ENCODE measurements at places on chromosomes 11 and 22. TPM values are rescaled to one million over a fixed set of nuclear protein-coding genes. Genes with fewer than 3 reads are reported as not detected.

- no peak for DNase-seq
Measured at GRCh38 chr11:133251841-133252240, 280.5 kb downstream of the OPCML start.

GRCh38 chr11:133980665-133981064 lies 23.9 kb upstream of the IGSF9B start:
- DNase-seq = no peak

DNA sequence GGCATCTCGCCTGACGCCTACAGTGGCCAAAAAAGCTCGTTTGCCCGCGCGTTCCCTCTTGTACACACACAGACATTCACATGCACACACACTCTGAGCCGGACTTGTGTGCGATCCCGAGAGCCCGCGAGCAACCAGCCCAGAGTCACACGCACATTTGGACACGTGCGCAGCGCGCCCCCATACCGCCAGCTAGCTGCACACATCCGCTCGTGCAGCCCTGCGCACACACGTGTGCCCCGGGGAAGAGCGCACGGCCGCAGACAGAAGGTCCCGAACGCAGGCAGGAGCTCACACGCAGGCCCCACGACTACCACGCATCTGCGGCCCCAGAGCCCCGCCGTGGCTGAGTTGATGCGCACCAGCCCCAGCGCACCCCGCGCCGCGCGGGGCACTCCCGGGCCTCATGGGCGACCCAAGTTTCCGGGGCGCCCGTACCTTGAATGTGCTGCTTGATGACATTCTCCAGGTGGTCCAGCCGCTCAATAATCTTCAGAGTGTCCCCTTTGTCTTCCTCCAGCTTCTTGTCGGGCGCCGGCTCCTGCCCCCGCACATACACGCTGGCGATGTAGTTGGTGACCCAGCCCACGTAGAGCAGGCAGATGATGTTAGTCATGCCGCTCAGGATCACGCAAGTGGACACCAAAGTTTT lies 758 bp downstream of the GALNT18 start:
- peak; percentile 59 for DNase-seq

- no peak for DNase-seq
Measured at GRCh38 chr11:5940748-5941147, 1.3 kb upstream of the OR56A3 start.

- DNase-seq = no peak
Measured at GRCh38 chr11:97865424-97866012, 1155.2 kb upstream of the CNTN5 start.

GRCh38 chr11:67055812-67056211 lies 835 bp upstream of the RHOD start:
- no peak for DNase-seq

DNA sequence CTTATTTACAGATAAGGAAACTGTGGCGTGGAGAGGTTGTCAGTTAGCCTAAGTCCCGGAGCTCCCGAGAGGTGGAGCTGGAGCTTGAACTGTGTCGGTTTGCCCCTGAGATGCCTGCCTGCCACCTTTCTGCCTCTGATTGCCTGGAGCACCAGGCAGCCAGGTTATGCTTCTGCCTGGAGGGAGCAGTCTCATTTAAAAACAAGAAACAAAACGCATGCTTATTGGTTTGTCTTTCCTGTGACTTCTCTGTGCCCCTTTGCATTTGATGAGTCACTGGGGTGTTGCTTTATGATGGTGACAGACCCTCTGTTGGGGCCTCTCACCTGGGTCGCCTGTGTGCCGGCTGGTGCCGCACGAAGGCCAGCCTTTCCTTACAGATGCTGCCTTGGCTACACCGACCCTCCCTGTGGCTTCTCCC lies 12.2 kb downstream of the AP2A2 start:
- DNase-seq = no peak

DNA sequence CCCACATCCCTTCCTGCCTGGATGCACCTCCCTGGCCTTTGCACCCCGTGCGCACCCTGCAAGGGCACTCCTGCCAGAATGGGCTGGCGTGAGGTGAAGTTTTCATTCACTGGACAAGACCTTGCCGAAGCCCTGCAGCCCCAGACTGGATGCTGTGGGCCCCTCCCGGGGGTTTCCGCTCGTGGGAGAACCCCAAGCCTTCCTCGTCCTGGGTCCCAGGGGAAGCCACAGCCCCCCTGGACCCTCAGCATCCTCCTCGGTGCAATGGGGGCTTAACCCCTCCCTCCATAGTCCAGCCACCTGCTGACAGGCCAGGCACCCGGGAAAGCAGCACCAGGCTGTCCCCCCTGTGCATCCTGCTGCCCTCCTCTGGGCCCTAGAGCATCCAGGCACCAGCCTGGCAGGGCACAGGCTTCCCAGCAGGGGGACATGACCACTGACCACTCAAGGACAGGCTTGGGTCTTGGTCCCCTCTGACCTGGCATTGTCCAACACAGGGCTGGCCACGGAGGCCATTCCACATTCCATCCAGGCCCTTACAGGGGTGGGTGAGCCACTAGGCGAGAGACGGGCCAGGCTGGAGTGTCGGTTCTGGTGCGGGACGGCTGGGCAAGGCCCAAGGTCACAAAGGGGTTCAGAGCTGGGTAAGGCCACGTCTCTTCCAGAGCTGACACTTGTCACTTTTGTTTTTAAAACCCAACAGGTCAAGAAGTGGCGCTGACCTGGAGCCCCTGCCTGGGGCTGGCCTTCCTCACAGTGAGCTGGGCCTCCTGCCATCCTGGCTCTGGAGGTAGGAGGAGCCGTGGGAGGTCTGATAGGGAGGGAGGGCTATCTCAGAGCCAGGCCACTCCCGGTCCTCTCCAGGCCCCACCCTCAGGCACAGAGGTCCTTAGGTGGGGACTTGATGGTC lies 41.5 kb upstream of the PPARA start:
- DNase-seq = peak; percentile 57

DNA sequence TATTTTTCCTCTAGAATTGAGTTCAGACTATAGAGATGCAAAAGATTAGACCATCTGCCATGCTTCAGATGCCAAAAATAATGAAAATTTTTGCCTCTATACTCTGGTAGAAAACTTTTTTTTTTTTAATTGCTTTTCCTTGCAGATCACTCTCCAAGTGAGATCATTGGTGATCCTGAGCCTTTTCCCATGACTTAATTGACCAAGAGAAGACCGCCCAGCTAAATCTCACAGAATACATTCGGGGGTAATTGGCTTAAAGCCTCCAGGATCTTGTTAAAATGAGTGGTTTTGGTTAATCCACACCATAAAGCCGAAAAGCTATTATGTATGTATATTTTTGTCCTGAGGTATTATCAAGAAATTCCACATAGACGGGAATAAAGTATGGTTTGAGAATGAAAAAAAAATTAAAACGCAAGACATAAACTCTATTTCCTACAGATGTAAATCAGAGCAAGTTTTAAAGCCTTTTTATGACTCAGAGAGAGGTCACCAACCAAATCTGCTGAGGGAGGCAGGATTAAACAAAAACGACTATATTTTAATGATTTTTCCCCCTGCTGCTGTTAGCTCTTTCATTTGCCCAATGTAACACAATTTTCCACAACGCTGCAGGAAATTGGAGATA lies 64.0 kb downstream of the PARVA start:
- DNase-seq = peak; percentile 10

DNA sequence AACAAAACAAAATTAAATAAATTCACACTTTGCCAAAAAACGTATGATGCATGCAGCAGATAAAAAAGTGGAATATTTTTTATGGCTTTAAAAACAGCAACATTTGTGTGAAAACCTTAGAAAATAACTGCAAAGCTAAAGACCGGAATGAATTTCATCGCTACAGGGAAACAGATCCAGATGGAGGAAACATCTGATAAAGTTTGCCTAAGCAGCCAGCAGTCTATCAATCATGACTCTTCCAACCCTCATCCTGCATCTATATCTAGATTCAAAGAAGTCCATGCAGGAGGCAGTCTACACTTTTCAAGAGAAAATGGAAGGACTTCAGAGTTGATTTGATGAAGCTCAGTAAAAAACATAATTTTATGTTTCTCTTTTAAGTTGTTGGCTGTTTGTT lies 126.8 kb downstream of the SWAP70 start:
- no peak for DNase-seq

DNA sequence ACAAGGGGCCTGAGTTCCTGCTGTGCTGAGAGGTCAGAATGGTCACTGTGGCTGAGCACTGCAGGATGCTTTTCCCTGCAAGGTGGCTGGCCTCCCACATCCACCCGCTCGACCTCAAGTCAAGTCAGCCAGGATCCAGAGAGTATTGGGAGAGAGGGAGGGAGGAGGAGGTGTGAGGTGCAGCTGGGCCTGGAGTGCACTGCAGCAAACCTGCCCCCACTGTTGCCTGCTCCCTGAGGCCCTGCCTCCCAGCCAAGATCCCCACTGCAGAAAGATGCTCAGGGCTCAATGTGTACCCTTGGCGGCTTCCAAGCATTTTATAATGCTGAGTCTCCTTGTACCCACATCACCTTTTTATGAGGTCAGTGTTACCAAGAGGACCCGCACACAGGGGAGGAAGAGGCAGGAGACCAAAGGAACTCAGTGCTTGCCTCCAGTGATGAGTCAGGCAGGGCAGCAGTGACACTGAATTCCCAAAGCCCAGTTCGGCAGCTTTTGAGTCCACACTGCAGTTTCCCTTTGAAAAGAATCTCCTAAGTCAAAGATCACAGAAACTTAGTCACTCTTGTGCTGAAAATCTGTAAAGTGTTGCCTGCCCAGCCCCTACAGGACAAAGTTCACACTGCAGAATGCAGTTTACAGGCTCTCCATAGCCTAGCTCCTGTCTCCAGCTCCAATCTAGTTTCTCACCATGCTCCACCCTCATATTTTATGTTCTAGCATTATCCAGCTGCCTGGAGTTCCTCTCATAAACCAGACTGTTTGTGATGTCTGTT lies 3.1 kb downstream of the ENDOD1 start:
- DNase-seq = peak; percentile 49

- no peak for DNase-seq
Measured at GRCh38 chr11:65556470-65557279, 1.5 kb downstream of the LTBP3 start.

DNA sequence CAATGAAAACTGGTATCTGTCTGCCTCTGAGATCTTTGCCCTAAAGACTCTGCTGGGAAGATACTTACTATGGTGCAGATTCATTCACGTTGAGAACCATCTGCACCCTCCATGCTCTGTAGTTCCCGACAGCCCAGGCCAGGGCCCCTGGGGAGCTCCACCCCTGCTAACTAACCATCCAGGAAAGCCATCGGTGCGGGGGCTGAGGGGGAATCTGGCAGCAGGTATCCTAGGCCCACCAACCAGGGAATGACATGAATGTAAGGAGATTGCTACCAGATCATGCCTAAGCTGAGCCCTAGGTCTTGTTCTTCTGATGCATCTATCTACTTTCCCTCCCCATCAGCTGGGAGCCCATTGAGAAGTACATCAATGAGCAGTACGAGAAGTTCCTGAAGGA lies 11.3 kb upstream of the WBP2NL start:
- no peak for DNase-seq

Gene TP53AIP1
- total RNA-seq = not detected

Gene C11orf97
- not detected for total RNA-seq

Gene PHOX2A
- total RNA-seq = not detected

Gene OR5B17
- total RNA-seq = not detected

Gene OR51E2
- not detected for total RNA-seq

All from Daoy (cell line).